Stimulated activated CD4-positive, alpha-beta T cell treated with anti-CD3 and anti-CD28 coated beads, Interleukin-15, amount 100 ng/mL, for 1 hour (primary cell): ENCODE measurements at places on chromosomes 2 and 18.

DNA sequence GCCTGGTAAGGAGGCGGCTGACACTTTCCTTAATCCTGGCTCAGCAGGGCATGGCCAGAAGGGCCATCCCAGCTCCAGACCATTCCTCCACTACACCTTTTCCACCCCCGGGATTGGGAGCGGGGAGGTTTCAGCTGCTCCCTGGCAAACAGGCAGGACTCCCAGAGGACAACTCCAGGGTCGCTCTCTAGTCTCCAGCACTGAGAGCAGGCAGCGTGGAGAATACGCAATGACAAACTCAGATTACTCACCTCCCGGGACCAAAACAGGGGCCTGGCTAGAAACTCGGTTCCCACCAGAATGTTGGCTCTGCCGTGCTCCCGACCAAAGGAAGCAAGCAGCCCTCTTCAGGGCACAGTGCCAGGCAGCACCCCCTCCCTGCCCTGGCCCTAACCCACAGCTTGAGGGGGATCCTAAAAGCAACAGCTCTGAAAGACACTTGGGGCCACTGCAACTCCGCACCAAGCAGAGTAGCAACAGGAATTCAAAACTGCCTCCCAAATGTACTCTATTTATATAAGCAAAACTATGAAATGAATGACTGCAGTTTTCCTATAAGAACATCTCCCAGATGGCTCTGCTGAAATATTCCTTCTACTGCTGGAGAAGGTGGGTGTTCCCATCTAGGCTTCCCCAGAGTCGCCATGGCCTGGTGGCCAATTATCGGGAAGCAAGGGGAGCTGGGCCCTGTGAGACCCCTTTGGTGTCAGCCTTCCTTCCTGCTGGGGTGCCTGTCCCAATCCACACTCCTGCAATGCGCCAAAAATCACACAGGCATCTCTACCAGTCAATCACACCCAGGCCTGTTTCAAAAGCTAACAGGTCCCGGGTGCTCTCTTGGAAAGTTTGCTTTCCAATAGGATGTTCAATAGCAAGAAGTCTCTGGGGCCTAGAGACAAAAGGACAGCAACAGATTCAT, 61.2 kb upstream of the POMC start:
- DNase-seq, result no peak

- no peak for DNase-seq
Observed at GRCh38 chr2:168450171-168450570, 5.9 kb upstream of the CERS6 start.

DNA sequence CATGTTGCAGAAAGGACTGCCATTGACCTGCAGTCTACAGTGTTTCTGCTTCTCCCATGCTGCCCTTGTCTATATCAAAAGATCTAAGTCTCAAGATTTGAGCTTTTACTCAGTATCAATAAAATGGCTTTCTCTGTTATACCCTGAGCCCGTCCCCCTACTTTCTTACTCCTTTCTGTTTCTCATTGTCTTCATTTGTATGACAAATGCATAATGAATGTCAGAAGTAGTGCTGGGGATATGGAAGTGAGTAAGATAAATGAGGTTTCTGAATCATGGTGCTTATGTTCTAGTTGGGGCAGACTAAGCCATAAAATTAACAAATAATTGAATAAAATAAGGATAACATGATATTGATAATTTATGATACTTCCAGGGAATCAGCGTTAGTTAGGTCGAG, 128.6 kb downstream of the PARD3B start:
- DNase-seq, result no peak

DNA sequence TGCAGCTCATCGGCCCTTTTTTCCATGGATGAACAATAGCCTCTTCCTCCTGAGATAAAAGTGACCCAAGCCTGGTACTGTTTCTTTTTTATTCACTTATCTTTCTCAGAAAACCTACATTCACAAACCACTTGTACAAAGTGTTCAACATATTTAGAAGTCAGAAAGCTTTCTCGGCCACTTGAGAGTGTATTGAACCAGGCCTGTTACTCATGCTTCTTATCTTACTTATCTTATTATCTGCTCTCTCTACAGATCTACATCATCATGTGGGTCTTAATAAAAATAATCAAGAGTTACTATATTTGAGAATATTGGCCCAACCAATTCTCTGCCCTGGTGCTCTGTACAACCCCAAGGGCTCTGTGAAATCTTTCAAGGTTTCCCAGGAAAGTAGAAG, 242.1 kb downstream of the MREG start:
- DNase-seq, result no peak

GRCh38 chr2:22198381-22199283, 1074.9 kb downstream of the TDRD15 start:
- no peak for DNase-seq

GRCh38 chr18:43650426-43650825, 373.1 kb upstream of the SYT4 start:
- DNase-seq, result no peak

- no peak for DNase-seq
Observed at GRCh38 chr2:55391615-55392242, 27.9 kb downstream of the CCDC88A start.

DNA sequence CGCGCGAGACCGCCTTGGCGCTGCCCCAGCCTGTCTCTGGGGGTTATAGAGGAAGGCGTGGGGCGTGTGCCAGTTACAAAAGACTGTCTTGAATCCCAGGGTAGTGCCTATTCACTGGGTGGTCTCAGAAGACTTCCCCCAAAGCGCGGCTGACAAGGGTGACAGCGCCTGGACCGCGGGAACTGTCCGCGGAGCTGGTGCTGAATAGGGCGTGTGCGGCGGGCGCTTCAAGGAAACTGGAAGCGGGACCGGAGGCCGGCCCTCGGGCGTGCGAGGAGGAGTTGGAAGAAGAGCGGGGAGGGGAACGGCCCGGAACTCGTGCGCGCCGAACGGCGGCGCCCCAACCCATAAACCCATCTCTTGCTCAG, 2.3 kb downstream of the EGR4 start:
- DNase-seq, result no peak

DNA sequence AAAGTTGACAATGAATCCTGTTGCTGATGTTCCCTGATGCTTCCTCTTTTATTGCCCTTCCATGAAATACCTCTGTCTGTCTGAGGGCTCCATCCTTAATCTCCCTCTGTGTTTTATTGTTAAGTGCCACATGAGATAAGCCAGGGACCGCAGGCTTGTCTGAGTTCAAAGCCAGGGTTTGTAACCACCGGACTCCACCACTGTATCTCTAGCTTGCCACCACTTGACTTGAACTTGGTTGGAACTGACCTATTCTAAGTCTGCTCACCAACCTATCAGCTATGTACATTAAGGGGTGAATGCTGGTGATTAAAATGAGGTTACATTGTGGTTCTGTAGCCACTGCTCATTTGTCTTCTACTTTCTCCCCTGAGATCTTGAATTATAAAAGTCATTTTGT, 328.5 kb upstream of the ZEB2 start:
- no peak for DNase-seq

DNA sequence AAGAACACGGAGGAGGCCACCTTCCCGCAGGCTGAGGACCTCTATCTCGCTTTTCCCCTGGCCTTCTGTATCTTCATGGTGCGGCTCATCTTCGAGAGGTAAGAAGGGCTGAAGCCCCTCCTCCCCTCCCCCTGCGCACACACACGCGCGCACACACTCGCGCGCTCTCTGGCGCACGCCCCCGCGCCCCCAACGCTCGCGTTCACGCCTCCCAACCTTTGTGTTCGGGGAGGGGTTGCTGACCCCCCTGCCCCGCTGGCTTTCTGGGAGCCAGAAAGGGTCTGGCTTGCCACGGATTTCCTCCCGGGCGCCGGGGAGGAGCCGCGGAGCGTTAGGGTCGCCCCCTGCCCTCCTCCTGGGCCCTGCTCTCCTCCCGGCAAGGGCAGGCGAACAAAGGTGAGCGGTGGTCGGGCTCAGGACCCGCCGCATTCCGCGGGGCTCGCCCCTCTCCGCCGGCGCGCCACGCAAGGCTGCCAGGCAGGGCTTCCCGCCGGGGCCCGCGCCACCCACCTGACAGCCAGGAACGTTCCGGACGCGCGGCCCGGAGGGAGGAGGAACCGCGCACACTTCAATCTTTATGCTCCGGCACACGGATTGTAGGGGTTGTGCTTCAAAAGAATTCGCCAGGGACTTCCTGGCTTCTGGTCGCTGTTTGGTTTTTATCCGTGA, 583 bp downstream of the CERS6 start:
- DNase-seq, result no peak

DNA sequence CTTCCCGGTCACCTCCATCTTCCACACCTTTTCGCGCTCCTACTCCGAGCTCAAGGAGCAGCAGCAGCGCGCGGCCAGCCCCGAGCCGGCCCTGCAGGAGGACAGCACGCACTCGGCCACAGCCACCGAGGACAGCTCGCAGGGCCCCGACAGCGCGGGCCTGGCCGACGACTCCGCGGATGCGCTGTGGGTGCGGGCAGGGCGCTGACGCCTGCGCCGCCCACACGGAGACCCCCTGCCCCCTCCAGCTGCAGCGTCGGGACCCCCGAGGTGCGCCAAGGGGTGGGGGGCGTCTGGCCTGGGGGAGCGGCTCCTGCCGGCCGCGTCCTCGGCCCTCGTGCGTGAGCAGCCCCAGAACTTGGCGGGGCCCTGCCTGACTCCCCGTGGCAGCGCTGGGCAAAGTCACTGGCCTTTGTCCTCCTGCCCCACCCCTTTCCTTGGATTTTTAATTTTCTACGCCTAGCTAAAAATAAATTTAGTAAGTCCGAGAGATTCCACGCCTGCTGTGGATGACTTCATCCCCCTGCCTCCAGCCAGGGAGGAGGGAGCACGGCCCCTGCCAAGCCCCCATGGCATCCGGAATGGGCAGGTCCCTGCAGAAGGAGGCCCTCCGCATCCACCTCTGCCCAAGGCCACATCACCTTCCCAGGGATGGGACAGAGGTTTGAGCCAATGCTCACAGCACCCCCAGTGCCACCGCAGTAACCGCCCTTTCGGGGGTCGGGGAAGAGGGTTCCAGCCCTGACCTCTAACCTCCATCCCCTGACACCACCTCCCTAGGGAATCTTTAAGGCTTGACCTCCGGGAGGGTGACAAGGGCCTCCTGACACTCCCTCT, 51.6 kb downstream of the SLC66A2 start:
- no peak for DNase-seq

DNA sequence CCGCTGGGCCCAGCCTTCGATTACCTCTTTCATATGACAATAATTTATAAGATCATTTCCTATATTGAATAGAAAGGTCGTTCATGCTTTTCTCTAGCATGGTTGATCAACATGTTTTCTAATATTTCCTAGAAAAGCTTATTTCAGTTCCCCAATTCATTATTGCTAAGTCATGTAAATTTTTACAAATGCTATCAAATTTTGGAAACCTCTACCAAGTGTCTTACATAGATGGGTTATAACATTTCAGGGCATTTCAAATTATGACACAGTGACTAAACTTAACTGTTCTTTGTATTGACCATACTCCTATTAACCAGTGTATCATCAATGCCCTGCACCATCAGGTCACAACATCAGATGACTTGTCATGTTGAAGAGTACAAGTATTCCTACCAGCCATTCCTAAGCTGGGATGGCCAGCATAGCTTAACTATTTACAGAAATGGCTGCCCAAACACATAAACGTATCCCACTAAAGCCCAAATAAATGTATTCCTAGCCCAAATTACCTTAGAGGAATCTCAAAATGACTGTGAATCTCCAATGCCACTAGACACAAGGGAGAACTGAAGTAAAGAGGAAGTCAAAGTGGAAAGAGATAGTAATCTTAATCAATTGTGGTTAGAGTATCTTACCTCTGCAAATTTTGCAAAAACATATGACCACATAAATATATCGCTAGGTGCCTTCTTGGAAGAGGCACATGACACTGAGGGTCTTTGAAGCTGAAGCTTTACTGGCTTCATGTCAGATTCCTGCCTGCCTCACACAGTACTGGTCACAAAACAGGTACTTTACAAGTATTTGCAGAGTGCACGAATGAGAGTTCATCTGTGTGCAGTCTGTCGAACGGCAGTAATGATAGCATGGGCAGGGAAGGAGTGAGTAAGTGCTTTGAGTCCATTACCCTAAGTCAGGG, 87.3 kb upstream of the TLK1 start:
- no peak for DNase-seq

DNA sequence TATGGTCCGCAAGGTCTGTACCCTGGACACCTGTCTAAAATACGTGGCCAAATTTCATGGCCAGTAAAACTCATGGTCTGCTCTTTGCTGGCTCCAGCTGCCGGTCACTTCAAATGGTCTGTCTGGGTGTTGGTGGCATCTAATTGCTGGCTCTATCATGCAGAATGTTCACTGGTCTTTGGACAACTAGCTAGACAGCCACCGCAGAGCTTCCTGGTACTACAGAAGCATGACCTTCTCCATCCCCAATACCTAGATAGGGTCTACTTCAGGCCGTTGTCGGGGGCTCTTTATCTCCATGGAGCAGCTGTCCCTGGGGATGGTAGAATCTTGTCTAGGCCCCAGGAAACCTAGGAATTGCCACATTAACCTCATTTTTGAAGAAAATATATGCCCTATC, 88.4 kb upstream of the RMDN2 start:
- no peak for DNase-seq

DNA sequence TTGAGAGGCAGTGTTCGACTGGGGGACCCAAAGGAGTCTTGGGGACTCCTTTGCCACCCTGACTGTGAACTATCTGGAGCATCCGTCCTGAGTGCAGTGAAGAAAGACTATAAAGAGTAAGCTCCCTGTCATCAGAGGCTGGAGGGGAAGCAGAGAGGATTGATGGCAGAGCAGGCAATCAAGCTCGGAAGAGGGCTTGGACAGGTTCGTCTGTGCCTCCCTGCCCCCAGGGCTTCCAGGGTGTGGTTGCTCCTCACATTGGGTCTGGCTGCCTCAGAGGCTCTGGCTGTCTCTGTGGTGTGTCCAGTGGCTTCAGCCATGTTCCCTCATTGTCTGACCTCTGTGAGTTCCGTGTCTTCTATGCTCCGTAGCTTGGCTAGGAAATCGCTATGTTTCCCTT, 13.8 kb upstream of the EN1 start:
- no peak for DNase-seq

DNA sequence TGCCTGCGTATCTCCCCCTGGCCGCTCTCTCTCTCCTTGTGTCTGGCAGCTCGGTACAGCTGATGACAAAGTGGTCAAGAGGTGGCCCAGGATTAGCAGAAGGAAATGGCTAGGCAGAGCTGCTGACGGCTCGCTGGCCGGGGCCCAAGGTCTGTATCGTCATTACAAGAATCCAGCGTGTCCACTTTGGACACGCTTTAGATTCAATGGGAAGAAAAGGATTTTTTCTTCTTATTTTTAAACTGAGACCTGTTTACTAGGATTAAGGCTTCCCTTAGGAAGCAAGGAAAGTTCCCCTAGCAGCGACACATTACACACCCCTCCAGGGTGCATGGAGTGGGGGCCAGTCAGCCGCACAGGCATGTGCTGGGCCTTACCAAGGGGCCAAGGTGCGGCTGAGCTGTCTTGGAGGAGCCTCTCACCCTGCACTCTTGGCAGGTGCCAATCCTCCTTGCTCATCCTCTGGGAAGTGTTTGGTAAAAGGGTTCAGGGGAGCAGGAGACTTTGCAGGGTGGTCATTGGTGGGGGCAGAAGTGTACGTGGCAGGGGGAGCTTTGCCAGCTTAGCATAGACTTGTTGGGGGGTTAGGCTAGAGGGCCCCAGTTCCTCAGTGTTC, 76.8 kb downstream of the POLR1A start:
- DNase-seq, result no peak

DNA sequence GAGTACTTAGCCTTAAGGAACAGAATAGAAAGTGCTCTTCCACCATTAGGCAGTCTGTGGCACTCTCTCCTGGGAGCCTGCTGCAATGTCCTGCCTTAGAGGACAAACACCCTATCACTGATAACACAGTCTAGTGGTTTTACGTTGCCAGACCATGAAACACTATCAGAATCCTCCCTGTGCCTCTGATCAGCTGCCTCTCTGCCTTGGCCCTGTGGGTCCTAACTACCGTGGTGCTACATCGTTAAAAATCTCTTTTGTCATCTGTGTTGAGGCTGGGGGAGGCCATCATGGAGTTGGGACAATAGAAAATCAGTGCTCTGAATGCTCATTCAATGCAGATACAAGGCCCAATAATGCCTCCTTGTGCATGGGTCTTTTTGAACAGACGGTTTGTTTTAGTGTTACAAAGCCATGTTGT, 11.9 kb upstream of the APCDD1 start:
- no peak for DNase-seq
